Adrenal gland (tissue), 19 donors: ENCODE measurements at places on chromosomes 3 and 15. TPM values are rescaled to one million over a fixed set of nuclear protein-coding genes. Genes with fewer than 3 reads are reported as not detected.

DNA sequence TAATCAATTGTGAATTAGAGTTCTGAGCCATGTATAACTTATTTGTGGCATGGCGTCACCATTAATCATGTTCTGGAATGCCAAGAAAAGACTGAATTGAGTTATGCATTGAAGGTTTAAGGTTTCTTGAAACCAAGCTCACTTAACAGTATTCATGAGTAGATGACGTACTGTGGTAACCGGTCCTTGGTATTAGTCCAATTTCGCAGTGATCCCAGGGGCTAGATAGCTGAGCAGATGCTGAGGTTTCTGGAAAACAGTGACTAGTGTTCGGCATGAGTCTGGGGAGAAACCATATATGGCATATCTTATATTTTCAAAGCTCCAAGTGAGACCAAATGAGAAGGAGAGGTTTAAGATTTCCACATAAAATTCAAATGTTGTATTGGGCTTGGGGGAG lies 218.3 kb upstream of the LYSMD4 start:
- no peak for DNase-seq
- H3K4me3 ChIP-seq, result no peak overlapping the region
- no peaks in the 10 kb centered on the region for H3K36me3 ChIP-seq
- H3K27ac ChIP-seq, result no peak overlapping the region
- no peaks in the 10 kb centered on the region for H3K4me1 ChIP-seq
- no peaks in the 10 kb centered on the region for H3K27me3 ChIP-seq

GRCh38 chr3:127646501-127647046 lies 17.6 kb downstream of the PODXL2 start:
- H3K4me3 ChIP-seq, result no peak overlapping the region
- peak; percentile 62 for DNase-seq
- H3K36me3 ChIP-seq, result no peaks in the 10 kb centered on the region

DNA sequence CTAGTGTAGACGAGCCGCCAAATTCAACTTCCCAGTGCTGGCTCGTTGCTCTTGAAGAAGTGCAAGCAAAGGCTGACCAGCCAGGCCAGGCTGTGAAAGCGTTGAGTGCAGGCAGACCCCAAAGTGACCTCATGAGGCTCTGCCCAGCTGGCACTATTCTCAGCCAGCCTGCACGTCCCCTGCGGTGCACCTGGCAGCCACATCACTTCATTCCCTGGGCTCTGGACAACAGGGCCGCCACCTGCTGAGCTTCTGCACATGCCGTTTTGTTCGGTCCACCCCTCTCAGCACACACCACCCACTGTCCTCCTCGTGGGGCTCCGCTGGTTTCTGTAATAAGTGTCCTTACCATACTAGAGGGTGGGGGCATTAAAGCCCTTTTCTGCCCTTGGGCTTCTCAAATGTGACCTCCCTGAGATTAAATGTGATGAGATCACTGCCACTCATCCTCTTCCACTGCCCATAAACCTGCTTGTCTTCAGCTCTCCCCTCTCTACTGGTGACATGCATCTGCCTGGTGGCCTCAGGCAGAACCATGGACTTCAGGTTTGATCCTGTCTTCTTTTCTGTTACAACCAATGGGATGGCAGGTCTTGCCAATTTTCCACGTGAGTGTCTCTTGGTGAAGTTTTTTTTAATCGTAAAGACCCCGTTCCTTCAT lies 6.1 kb downstream of the RASGRF1 start:
- no peak overlapping the region for H3K4me3 ChIP-seq
- H3K36me3 ChIP-seq, result no peaks in the 10 kb centered on the region
- H3K27ac ChIP-seq, result no peak overlapping the region
- no peaks in the 10 kb centered on the region for H3K4me1 ChIP-seq
- no peak for DNase-seq

GRCh38 chr3:47870156-47870555 lies 67.2 kb downstream of the DHX30 start:
- H3K27ac ChIP-seq, result no peak overlapping the region
- H3K27me3 ChIP-seq, result no peaks in the 10 kb centered on the region
- H3K4me1 ChIP-seq, result no peaks in the 10 kb centered on the region
- DNase-seq, result peak; percentile 15
- H3K4me3 ChIP-seq, result no peak overlapping the region

- no peaks in the 10 kb centered on the region for H3K27me3 ChIP-seq
- no peak for DNase-seq
- H3K36me3 ChIP-seq, result no peaks in the 10 kb centered on the region
- H3K4me1 ChIP-seq, result peaks cover 22% of the 10 kb centered on the region
Measured at GRCh38 chr3:45003859-45004258, 22.2 kb upstream of the CLEC3B start.

GRCh38 chr3:9793161-9793781 lies 389 bp downstream of the ARPC4 start:
- peak overlapping the region; percentile 96 for H3K27ac ChIP-seq
- DNase-seq, result no peak
- peaks cover 45% of the 10 kb centered on the region for H3K4me1 ChIP-seq
- no peaks in the 10 kb centered on the region for H3K27me3 ChIP-seq
- peaks cover 28% of the 10 kb centered on the region for H3K36me3 ChIP-seq

Gene TMEM89
- not detected for total RNA-seq

DNA sequence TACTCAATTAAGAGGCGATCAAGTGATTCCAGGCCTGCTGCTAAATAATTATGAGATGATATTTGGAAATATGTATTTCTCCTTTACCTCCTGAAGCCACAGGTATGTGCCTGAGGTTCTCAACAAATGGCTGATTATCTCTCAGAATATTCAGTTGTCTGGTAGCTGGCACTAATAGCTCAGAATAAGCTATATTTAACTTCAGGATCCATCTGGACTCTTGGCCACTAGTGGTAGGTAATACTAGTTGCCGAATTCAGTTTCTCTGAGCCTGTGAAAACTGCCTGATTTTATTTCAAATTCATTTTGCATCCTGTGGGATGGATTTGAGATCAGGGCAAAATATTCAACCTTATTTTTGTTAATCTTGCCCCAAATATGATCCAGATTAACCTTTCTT lies 499.0 kb downstream of the DIPK2A start:
- H3K27me3 ChIP-seq, result no peaks in the 10 kb centered on the region
- H3K4me1 ChIP-seq, result no peaks in the 10 kb centered on the region
- no peaks in the 10 kb centered on the region for H3K36me3 ChIP-seq
- no peak overlapping the region for H3K27ac ChIP-seq
- DNase-seq, result no peak
- H3K4me3 ChIP-seq, result no peak overlapping the region

- H3K4me3 ChIP-seq, result no peak overlapping the region
- no peaks in the 10 kb centered on the region for H3K4me1 ChIP-seq
- DNase-seq, result peak; percentile 59
- no peaks in the 10 kb centered on the region for H3K27me3 ChIP-seq
Measured at GRCh38 chr3:194161131-194162045, 25.4 kb downstream of the HES1 start.

- peaks cover 26% of the 10 kb centered on the region for H3K36me3 ChIP-seq
- H3K27me3 ChIP-seq, result no peaks in the 10 kb centered on the region
- H3K27ac ChIP-seq, result no peak overlapping the region
- no peak for DNase-seq
- H3K4me3 ChIP-seq, result no peak overlapping the region
- H3K4me1 ChIP-seq, result peaks cover 17% of the 10 kb centered on the region
Measured at GRCh38 chr15:48334260-48334659, 3.0 kb downstream of the DUT start.

DNA sequence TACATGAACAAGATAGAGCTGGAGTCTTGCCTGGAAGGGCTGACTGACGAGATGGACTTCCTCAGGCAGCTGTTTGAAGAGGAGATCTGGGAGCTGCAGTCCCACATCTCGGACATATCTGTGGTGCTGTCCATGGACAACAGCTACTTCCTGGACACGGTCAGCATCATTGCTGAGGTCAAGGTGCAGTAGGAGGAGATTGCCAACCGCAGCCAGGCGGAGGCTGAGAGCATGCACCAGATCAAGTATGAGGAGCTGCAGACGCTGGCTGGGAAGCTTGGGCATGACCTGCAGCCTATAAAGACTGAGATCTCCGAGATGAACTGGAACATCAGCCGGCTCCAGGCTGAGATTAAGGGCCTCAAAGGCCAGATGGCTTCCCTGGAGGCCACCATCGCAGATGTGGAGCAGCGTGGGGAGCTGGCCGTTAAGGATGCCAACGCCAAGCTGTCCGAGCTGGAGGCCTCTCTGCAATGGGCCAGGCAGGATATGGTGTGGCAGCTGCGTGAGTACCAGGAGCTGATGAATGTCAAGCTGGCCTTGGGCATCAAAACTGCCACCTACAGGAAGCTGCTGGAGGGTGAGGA lies 5.5 kb upstream of the LARP6 start:
- no peak overlapping the region for H3K27ac ChIP-seq
- no peaks in the 10 kb centered on the region for H3K4me1 ChIP-seq
- DNase-seq, result no peak
- H3K27me3 ChIP-seq, result no peaks in the 10 kb centered on the region

DNA sequence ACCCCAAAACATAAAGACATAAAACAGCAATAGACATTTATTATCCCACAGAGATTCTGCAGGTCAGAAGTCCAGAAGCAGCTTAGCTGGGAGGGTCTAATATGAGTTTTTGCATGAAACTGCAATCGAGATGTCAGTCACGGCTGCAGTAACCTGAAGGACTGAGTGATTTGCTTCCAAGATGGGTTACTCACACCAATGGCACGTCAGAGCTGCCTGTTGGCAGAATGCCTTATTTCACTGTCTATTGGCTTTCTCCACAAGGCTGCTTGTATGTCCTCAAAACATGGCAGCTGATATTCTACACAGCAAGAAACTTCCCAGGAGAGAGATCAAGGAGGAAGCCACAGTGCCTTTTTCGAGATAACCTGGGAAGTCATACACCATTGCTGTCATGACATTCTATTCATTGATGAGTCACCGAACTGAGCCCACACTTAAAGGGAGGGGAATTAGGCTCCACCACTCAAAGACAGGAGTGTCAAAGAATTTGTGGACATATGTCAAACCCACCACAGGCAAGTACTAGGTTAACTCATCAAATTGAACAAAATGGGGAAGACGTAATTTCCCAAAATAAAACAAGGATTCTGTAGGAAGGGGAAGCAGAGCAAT lies 122.2 kb downstream of the SYNPR start:
- H3K4me1 ChIP-seq, result no peaks in the 10 kb centered on the region
- DNase-seq, result peak; percentile 17
- H3K27ac ChIP-seq, result no peak overlapping the region
- no peak overlapping the region for H3K4me3 ChIP-seq
- no peaks in the 10 kb centered on the region for H3K27me3 ChIP-seq

DNA sequence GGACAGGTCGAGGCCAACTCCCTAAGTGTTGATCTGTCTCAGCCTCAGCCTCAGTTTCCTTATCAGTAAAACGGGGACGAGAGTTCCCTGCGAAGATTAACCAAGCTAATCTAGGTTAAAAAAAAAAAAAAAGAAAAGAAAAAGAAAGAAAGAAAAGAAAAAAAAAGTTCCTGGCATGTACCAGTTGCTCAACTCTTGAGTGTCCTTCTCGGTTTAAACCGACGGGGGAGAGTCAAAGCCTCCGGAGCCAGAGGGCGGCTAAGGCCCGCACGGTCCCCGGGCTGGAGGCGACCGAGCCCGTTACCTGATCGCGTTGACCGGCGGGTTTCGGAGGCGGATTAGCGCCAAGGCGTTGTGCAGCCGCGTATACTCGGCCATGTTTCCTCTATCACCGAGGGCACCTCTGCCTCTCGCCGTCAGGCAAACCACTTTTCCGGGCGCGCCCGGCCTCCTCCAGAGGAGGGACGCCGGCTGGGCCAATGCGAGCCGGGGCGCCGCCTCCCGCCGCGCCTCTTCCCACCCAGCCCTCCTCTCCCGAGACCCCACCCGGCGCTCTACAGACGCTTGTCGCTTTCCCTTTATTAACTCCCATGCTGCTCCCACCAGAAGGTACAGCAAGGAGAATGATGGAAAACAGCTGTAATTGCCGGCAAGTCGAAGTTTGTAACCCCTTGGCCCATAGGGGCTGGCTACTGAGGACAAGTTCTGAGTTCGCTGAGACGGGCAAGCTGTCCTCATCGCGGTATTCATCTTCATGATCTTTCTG lies at the start of gene EHHADH:
TSS of gene EHHADH (minus strand) at position 405 of the 766 bp plus-strand sequence. CDS start at position 378, 27 bp downstream.
- no peak within 1 kb of the TSS for H3K27ac ChIP-seq
- peak; percentile 79 for DNase-seq
- no peaks in the 10 kb centered on the region for H3K36me3 ChIP-seq
